Activated T-helper 9 cell treated with anti-CD3 and anti-CD28 coated beads, Interleukin-2, amount 50 U/mL, for 16 hours (primary cell): ENCODE measurements at places on chromosomes 7 and 10.

DNA sequence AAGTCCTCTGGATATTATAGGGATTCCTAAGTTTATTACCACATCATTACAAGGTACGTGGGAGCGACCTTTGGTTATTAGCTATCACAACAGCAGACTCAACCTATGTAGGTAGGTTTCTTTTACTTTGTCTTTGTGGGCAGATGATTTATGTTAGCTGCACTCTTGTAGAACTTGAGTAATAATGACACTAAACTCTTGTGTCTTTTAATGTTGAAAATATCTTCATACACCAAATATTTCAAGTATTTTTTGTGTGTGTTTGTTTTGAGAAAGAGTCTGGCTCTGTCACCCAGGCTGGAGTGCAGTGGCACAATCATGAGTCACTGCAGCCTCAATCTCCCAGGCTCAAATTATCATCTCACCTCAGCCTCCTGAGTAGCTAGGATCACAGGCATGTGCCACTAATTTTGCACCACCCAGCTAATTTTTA, 19.2 kb upstream of the SUPV3L1 start:
- no peak for DNase-seq

DNA sequence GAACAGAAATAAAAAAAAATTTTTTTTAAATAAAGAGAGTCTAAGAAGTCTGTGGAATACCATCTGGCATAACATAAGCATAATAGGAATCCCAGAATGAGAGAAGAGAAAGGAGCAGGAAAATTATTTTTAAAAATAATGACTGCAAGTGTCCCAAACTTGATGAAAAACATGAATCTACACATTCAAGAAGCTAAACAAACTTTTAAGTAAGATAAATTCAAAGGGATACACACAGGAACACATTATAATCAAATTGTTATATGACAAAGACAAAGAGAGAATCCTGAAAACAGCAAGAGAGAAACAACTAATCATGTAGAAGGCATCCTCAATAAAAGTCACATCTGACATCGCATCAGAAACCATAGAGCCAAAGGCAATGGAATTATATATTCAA, 30.9 kb downstream of the SMURF1 start:
- no peak for DNase-seq

GRCh38 chr10:62626817-62627216, 177.7 kb upstream of the ADO start:
- no peak for DNase-seq

DNA sequence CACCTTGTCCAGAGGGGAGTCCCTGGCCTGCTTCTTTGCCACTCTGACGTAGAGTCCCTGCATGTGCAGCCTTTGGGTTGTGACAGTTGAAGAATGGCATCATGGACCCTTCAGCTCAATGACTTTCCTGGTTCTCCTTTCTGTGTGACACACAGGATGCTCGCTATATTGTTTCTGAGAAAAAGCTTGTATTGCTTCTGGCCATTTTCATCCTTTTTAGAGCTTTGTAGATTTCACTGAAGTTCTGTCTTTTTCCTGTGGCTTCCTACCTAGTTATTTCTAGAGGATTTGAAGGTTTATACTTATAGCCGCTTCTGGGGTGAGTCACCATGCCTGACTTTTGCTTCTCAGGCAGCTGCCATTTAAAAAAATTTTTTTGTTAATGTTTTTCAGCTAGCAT, 27.0 kb downstream of the SND1 start:
- no peak for DNase-seq

- DNase-seq: no peak
Observed at GRCh38 chr10:26544932-26545331, 106.8 kb downstream of the APBB1IP start.

- peak; percentile 39 for DNase-seq
Observed at GRCh38 chr7:43649755-43650274, 66.9 kb downstream of the STK17A start.

DNA sequence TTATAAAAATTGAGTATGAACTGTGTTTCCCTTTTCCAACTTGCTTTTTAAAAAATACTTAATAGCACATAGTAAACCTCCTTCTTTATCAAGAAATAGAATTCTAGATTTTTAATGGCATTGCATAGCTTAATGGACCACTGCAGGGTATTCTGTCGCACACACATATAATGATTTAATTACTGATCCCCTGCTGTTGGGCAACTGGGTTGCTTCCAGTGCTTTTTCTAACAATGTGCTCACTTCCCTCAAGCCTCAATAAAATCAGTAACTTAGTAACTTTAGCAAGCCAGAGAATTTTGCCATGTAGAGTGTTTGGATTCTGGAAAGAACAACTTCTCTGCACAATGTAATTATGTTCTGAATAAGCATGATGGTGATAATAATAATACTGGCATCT, 49.1 kb upstream of the PDLIM1 start:
- DNase-seq: no peak

DNA sequence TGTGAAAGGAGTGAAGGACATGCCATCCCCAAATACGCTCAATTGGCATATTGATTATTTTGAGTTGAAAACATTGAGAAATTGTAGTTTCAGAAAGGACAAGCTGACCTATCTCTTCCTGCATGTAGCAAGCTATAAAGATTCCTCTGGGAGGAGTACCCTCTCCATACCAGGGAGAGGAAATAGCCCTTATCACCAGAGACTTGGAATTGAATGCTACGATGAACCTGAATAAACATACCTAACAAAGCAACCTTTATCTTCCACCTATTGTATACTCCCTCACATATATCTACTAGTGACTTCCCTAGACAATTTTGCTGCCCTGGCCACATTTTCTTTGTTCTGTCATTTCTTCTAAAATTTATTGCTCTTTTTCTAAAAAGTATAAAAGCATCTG, 150.2 kb upstream of the EEPD1 start:
- no peak for DNase-seq

GRCh38 chr10:90641731-90642130, 216.1 kb downstream of the HTR7 start:
- DNase-seq: no peak

- DNase-seq: no peak
Observed at GRCh38 chr10:44370731-44371248, 14.1 kb downstream of the CXCL12 start.

GRCh38 chr7:113366122-113366521, 247.8 kb upstream of the SMIM30 start:
- no peak for DNase-seq

DNA sequence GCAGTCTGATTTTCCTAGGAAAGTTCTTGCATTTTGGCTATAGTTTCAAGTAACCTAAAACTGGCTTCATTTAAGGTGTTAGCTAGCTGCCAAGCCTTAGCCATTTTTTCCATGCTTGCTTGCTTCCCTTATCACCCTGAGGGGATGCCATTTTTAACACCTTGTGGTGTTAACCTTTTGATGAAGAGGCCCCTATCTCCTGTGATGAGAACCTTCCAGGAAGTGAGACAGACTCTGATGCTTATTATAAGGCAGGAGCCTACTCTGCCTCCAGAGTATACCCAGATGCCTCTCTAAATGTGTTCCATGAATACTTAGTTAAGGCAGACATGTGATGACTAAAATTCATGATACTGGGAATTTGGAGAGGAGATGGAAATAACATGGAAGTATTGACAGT, 4.9 kb upstream of the VWA2 start:
- DNase-seq: no peak

DNA sequence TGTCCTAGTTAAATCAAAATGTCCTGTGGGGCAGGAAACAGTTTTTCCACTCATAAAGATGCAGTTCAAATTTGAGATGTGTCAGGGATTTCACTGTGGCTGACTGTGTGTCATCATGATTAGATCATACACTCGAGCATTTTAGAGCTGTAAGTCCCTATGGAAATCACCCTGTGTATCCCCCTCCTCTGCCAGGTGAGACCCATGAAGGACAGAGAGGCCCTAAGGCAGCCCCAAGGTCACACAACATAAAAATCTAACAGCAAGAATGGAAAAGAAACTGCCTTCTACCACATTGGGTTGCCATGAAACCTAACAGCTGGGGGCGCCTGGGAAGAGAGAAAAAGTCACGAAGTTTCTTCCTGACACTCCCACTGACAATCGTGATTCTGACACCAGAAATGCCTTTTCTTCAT, 135.8 kb downstream of the KCNMA1 start:
- no peak for DNase-seq

DNA sequence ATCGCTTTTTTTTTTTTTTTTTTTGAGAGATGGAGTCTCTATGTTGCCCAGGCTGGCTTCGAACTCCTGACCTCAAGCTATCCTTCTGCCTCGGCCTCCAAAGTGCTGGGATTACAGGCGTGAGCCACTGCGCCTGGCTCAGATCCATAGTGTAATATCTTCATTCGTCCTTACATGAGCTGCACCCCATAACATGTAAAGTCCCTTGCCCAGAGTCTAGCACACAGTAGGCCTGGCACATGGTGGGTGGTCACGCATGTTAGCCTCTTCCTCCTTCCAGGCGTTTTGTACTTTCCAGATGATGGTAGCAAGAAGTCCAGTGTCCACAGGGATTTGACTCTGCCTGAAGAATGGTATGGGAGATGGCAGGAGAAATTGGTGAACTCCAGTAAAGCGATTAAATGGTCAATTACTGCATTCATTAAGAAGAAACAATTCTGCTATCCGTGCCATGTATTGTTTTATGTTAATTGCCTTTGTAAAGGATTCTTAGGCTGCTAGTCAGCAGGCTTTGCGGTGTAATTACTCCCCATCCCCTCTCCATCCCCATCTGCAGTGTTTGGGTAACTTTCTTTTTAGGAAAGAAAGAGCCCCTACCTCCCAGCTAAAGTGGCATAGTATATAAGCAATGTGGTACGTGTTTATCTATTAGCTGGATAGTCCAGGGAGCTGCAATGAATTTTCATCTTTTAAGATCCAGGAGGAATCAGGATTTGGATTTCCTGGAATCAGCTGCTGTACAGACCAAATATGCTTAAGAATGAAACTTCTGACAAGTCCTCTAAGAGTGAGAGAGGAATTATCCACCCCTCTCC, 1.2 kb downstream of the TPST1 start:
- DNase-seq: no peak

GRCh38 chr7:74032191-74032490, 4.2 kb downstream of the ELN start:
- no peak for DNase-seq

GRCh38 chr10:1022413-1022812, 3.2 kb downstream of the IDI2 start:
- no peak for DNase-seq

- no peak for DNase-seq
Observed at GRCh38 chr7:45921381-45921698, 268 bp upstream of the IGFBP3 start.

DNA sequence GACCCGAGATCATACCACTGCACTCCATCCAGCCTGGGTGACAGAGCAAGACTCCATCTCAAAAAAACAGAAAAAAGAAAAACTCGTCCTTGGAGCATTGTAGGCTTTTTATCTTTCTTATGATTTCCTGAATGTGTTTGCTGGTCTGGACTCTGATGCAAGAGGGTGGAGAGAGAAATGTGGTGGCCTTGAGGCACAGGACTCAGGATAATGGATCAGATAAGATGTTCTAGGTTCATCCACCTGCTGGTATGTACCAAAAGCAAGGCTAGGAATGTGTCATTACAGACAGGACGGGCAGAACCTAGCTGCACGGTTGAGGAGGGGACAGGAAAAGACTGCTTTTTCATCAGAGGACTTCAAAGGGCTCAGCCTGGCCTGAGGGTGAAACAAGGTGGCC, 33.5 kb downstream of the GCC1 start:
- DNase-seq: no peak

DNA sequence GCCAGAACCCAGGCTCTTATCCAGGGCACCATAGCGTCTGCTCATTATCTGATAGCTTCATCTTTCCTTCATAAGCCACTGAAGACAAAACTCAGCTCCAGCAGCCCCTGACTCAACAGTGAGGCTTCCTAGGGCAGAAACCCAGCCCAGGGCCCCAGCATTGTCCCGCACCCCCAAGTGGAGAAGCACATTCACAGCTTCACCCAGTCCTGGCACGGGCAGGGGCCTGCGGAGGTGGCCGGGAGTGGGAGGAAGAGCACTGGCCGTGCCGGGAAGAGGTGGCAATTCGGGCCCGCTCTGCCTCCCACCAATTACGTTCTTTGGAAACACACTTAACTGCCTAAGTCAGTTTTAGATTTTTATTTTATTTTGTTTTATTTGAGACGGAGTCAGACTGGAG, 10.3 kb upstream of the CALML5 start:
- no peak for DNase-seq

GRCh38 chr10:113518816-113519591, 33.8 kb upstream of the HABP2 start:
- DNase-seq: no peak

DNA sequence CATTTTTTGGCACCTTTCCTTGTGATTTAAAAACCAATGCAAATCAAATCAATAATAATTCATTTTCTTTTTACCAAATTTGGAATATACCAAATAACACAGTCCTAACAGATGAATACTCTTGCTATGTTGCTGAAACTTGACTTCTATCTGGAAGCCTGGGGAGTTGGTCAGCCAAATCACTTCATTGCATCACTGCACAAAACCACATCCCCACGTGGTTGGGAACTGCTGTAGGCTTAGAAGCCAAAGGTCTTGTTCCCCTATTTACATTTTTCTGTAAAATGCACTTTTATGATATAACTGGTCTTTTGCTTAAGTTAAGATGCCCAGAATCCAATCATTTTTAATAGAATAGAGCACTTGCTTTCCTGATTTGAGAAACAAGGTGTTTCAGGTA, 15.2 kb downstream of the GPR85 start:
- no peak for DNase-seq

- DNase-seq: no peak
Observed at GRCh38 chr7:98978672-98979071, 100.3 kb downstream of the TRRAP start.

GRCh38 chr7:109003742-109004141, 434.1 kb downstream of the DNAJB9 start:
- no peak for DNase-seq

DNA sequence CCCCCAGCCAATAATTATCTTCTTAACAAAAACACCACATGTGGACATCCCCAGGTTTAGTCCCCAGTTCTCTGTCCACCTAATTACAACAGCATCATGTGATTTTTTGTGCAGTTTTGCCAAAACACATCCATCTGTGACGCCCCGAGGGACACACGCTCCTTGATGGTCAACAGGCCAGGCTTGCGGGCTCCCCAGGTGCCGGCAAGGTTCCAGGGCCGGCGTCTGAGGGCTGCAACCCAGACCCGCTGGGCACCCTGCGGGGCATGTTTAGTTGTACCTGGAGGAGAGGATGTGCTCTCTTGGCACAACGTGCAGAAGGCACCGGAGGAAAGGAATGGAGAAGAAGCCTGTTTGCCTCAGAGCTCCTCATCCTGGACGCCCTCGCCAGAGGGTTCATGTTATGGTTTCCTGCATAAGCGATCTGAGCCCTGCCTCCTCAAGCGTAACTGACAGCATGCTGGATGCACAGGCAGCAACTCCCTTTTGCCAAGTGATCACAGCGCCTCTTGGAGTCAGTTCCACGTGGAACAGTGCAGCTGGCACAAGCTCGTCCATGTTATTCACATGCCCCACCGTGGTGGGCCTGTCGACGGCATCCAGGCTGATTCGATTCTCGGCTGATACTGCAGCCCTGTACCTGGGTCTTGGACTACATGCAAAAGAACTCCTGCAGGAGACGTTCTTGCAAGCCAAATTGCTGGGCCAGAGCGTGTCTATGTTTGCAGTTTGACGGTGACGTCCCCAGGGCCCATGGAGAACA, 41.6 kb downstream of the JAKMIP3 start:
- DNase-seq: no peak

- DNase-seq: no peak
Observed at GRCh38 chr7:158957510-158957906, 101.2 kb downstream of the DYNC2I1 start.
